ENCODE measurements at places on chromosomes 16 and 17. TPM values are rescaled to one million over a fixed set of nuclear protein-coding genes. Genes with fewer than 3 reads are reported as not detected.
A peak's percentile ranks its signal among the peaks of the same experiment; 100 is the strongest.

The PRR14 gene
- polyA plus RNA-seq: 4.8 TPM

The KRTAP1-5 gene
- polyA plus RNA-seq: 0.05 TPM

The C17orf67 gene
- 0.52 TPM for polyA plus RNA-seq

The TBC1D3D gene
- 0.09 TPM for polyA plus RNA-seq

The FOXN1 gene
- polyA plus RNA-seq: 0.66 TPM

The NPB gene
- not detected for polyA plus RNA-seq

The SRCIN1 gene
- 0.41 TPM for polyA plus RNA-seq

The CD7 gene
- not detected for polyA plus RNA-seq

DNA sequence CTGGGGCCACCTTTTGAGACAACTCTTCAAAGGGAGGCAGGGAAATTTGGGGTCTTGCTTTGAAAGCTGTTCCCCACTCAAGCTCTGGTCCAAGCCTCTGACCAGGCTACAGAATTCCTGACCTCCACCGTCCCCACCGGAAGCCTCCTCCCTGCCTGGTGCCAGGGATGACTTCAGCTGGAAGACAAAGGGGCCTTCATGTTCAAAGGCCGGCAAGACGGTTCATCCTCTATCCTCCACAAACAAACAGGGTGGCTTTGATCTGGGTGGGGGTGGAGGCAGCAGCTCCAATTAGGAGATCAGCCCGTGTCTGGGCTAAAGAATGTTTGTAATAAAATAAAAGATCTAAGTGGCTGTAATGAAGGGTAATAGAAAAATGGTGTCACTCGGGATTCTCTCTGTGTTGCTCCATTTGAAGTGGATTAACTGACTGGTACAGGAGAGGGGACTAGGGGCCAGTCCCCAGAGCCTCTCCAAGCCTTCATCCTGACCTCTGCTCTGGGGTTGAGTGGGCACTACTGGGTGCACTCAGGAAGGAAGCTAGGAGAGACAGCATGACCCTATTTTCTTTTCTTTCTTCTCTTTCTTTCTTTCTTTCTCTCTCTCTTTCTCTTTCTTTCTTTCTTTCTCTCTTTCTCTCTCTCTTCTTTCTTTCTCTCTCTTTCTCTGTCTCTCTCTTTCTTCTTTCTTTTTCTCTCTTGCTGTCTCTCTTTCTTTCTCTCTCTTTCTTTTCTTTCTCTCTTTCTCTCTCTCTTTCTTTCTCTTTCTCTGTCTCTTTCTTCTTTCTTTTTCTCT is 27.5 kb upstream of the NKD1 start:
- H3K36me3 ChIP-seq: no peaks in the 10 kb centered on the region
- H3K27me3 ChIP-seq: peaks cover 16% of the 10 kb centered on the region
- no peaks in the 10 kb centered on the region for H3K4me1 ChIP-seq
- H3K4me3 ChIP-seq: no peak overlapping the region

DNA sequence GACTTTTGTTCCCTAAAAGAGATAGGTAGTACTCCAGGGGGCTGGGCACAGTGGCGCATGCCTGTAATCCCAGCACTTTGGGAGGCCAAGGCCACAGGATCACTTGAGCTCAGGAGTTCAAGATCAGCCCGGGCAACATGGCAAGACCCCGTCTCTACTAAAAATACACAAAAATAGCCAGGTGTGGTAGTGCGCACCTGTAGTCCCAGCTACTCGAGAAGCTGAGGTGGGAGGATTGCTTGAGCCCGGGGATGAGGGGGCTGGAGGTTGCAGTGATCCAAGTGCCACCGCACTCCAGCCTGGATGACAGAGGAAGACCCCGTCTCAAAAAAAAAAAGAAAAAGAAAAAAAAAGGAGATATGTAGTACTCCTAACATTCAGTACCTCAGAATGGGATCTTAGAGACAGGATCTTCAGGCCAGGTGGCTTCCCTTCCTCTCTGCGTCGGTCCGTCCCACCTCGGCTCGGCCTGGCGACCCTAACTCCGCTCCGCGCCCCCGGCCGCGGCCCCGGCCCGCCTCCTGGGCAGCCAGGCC is 89.6 kb downstream of the CDC27 start:
- no peaks in the 10 kb centered on the region for H3K4me1 ChIP-seq
- no peaks in the 10 kb centered on the region for H3K27me3 ChIP-seq
- no peaks in the 10 kb centered on the region for H3K36me3 ChIP-seq
- peak overlapping the region; percentile 84 for H3K4me3 ChIP-seq
- no peak for DNase-seq

DNA sequence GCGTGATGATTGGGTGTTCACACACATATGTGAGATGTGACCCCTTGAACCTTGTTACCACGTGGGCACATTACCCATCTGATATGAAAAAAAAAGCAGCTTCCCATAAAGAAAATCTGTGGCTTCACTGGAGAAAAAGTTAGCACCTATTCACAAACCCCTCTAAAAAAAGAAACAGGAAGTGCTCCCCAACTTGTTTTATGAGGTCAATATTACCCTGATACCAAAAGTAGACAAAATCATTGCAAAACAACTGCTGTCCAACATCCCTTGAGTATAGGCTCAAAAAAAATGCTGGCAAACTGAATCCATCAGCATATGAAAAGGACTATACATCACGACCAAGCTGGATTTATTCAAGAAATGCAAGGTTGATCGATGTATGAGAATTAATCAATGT is 99.7 kb upstream of the RBL2 start:
- H3K36me3 ChIP-seq: no peaks in the 10 kb centered on the region
- H3K27me3 ChIP-seq: no peaks in the 10 kb centered on the region
- H3K27ac ChIP-seq: no peak overlapping the region

- no peaks in the 10 kb centered on the region for H3K4me1 ChIP-seq
- no peaks in the 10 kb centered on the region for H3K36me3 ChIP-seq
- no peak for DNase-seq
- no peak overlapping the region for H3K4me3 ChIP-seq
These were observed 27.6 kb upstream of the VAT1L start for GRCh38 chr16:77760800-77761199.

DNA sequence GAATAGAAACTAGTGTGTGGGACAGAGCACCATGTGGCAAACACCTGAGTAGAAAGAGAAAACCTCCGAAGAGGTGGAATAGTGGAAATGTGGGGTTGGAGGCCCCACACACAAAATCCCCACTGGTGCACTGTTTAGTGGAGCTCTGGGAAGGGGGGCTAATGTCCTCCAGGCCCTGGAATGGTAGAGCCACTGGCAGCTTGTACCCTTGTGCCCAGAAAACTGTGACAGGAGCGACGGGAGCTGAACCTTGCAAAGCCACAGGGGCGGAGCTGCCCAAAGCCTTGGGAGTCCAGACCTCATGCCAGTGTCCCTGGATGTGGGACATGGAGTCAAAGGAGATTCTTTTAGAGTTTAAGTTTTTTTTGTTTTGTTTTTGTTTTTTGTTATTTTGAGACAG is 50.6 kb downstream of the RNF112 start:
- H3K27ac ChIP-seq: no peak overlapping the region
- no peak for DNase-seq
- peaks cover 1% of the 10 kb centered on the region for H3K27me3 ChIP-seq
- H3K4me1 ChIP-seq: no peaks in the 10 kb centered on the region

DNA sequence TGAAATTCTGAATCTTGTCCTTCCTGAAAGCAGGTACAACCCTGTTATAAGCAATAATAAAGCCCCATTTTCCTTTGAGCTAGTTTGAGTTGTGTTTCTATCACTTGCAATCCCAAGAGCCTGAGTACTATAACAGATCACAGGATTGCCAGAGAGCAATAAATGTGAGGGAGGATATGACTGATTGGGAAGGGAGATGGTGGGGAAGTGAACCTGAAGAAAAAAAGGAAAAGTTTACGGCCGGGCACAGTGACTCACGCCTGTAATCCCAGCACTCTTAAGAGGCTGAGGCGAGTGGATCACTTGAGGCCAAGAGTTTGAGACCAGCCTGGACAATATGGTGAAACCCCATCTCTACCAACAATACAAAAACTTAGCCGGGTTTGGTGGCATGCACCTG is 80.4 kb downstream of the COX10 start:
- no peaks in the 10 kb centered on the region for H3K36me3 ChIP-seq
- H3K27ac ChIP-seq: no peak overlapping the region
- no peak for DNase-seq

GRCh38 chr17:68562736-68563135 is 38.4 kb downstream of the FAM20A start:
- H3K4me1 ChIP-seq: peaks cover 18% of the 10 kb centered on the region
- H3K27me3 ChIP-seq: no peaks in the 10 kb centered on the region
- no peak for DNase-seq
- no peak overlapping the region for H3K27ac ChIP-seq
- H3K36me3 ChIP-seq: no peaks in the 10 kb centered on the region

DNA sequence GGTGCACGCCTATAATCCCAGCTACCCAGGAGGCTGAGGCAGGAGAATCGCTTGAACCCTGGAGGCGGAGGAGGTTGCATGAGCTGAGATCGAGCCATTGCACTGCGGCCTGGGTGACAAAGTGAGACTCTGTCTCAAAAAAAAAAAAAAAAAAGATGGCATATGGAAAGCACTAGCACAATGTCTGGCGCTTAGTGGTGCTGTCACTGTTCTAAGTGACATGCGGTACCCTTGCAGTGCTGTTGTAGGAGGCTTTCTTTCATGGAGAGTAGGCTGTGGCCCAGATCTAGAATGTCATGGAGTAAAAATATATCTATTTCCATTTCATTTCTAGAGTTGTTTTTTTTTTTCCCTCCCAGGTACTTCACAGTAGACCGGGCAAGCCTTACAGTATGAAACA is 14.6 kb upstream of the METTL9 start:
- H3K4me3 ChIP-seq: no peak overlapping the region
- no peak for DNase-seq
- H3K36me3 ChIP-seq: no peaks in the 10 kb centered on the region
- no peak overlapping the region for H3K27ac ChIP-seq
- no peaks in the 10 kb centered on the region for H3K27me3 ChIP-seq
- no peaks in the 10 kb centered on the region for H3K4me1 ChIP-seq

DNA sequence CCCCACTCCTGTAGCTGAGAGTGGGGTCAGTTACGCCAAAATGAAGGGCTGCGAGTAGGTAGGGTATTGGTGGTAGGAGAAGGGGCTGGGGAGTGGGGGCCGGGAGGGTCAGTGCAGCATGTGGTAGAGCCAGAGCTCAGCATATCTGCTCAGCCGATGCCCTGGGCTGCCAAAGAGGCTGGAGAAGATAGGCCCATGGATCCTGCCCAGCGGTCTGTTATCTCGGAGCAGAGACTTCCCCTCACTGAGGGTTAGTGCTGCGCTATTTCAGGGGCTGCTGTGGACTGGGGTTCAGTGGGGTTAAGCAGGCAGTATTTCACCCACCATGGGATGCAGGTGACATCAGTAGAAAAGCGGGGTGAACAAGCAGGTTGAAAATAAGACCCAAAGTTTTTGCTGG is 19.7 kb downstream of the RHBDL3 start:
- H3K27ac ChIP-seq: no peak overlapping the region
- no peaks in the 10 kb centered on the region for H3K4me1 ChIP-seq
- peaks cover 13% of the 10 kb centered on the region for H3K27me3 ChIP-seq
- H3K4me3 ChIP-seq: no peak overlapping the region
- H3K36me3 ChIP-seq: no peaks in the 10 kb centered on the region

DNA sequence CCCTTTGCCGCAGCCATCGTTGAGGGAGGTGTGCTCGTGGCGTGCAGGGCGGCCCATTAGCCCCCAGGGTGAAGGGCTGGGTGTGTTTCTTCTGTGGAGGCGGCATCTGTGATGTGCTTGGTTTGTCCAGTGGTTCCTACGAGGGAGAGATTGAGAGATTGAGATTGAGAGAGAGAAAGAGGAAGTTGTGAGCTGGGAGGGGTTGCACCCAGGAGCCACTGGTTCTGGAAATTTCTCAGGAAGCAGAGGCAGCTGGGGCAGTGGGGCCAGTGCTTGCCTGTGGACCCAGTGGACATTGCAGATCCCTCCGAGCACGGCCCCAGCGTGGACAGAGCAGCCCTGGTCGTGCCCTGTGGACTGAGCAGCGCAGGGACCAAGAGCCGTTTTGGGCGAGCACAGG is 72.0 kb upstream of the ZNF750 start:
- H3K27me3 ChIP-seq: no peaks in the 10 kb centered on the region
- H3K4me1 ChIP-seq: no peaks in the 10 kb centered on the region
- DNase-seq: no peak
- H3K27ac ChIP-seq: no peak overlapping the region
- no peak overlapping the region for H3K4me3 ChIP-seq

DNA sequence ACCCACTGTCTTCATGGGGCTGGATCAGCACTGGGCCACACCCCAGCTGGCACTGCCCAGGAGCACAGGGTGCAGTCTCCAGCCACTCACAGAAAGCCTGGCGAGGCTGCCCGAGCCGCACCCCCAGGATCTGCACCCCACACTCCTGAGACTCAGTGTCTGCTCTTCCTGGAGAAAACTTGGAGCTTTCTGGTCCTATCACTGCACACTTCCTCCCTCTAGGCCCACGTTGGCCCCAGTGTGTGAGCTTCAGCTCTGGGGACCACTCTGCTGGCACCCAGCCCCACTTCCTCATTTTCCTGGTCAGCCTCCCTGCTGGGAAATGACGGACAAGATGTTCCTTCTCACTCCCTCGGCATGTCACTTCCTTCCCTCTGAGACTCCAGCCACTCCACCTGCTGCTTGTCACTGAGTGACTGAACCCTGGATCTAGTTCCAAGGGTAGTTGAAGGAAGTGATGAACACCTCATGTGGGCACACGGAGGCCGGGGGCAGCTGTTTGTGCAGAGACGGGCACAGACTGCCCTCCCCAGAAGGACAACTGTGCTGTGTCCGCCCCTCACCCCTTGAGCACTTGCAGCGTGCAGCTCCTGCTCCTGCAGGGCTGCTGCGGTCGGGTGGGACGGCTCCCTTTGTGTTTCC is 29.0 kb downstream of the ZC3H18 start:
- no peak for DNase-seq
- H3K27ac ChIP-seq: no peak overlapping the region
- no peak overlapping the region for H3K4me3 ChIP-seq
- H3K27me3 ChIP-seq: no peaks in the 10 kb centered on the region
- H3K36me3 ChIP-seq: peaks cover 47% of the 10 kb centered on the region
- H3K4me1 ChIP-seq: peaks cover 6% of the 10 kb centered on the region

GRCh38 chr17:73123606-73124320 is 31.3 kb upstream of the SLC39A11 start:
- H3K4me1 ChIP-seq: no peaks in the 10 kb centered on the region
- H3K4me3 ChIP-seq: no peak overlapping the region
- no peak overlapping the region for H3K27ac ChIP-seq
- no peaks in the 10 kb centered on the region for H3K36me3 ChIP-seq

- no peaks in the 10 kb centered on the region for H3K27me3 ChIP-seq
- no peaks in the 10 kb centered on the region for H3K4me1 ChIP-seq
- no peak overlapping the region for H3K27ac ChIP-seq
- H3K4me3 ChIP-seq: no peak overlapping the region
- H3K36me3 ChIP-seq: peaks cover 29% of the 10 kb centered on the region
- DNase-seq: no peak
These were observed 56.5 kb downstream of the RNF213 start for GRCh38 chr17:80316927-80317705.

GRCh38 chr17:17958982-17959381 is 13.2 kb downstream of the TOM1L2 start:
- no peak for DNase-seq
- no peaks in the 10 kb centered on the region for H3K27me3 ChIP-seq
- H3K4me1 ChIP-seq: peaks cover 32% of the 10 kb centered on the region
- peak overlapping the region; percentile 96 for H3K27ac ChIP-seq
- peaks cover 5% of the 10 kb centered on the region for H3K36me3 ChIP-seq
- H3K4me3 ChIP-seq: peak overlapping the region; percentile 39

Data from keratinocyte (primary cell).